ENCODE measurements at places on chromosomes 4 and X.

- no peak for DNase-seq
Measured at GRCh38 chrX:124862301-124862700, 457.4 kb upstream of the TEX13C start.

DNA sequence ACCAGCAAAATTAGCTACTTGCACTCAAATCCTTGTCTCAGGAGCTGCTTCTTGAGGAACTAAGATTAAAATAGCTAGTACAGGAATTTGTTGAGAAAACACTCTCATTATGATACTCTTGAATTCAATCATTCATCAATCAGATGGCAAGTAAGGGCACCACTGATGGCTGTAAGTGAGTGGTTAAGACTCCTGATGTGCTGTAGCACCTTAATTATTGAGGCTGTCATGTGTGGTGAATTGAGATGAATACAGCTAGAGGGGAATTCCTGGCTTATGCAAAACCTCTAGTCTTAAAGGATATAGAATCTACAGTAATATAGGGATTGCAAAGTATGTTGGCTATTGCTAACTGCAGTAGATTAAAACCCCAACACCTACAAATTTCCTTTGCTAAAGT lies 509.1 kb downstream of the IQCM start:
- DNase-seq: no peak

- DNase-seq: no peak
Measured at GRCh38 chrX:130884627-130885026, 18.4 kb downstream of the ENOX2 start.

- DNase-seq: no peak
Measured at GRCh38 chr4:132281733-132282132, 867.4 kb upstream of the PCDH10 start.

DNA sequence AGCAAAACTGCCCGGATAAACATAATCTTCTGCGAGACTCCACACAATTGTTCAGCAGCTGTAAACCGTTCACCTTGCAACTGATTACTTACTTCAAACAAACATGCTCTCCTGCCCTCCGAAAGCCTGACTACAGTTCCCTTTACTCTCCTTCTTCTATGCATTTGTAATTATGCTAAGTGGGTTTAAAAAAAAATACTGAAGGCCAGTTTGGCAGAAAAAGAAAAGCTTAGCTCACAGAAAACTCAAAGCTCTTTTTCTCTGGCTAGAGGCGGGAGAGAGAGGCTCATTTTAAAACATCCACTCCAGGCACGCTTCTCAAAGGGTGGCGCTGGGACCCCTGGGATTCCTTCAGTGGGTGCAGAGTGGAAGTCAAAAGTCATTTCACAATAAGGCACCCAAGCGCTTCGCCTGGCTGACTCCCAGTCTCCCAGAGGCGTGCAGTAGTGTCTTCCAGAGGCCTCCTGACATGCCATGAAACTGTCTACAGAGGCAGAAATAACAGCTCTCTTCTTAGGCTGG lies 1.9 kb downstream of the DHRSX start:
- no peak for DNase-seq

- DNase-seq: no peak
Measured at GRCh38 chr4:2127609-2128332, 68.6 kb downstream of the NAT8L start.

GRCh38 chr4:57064120-57064519 lies 46.1 kb downstream of the IGFBP7 start:
- no peak for DNase-seq

GRCh38 chr4:125703443-125703842 lies 388.7 kb downstream of the FAT4 start:
- no peak for DNase-seq

GRCh38 chrX:18294893-18295292 lies 59.6 kb downstream of the SCML2 start:
- no peak for DNase-seq

- no peak for DNase-seq
Measured at GRCh38 chrX:356385-357034, 30.2 kb downstream of the PPP2R3B start.

Measured in activated CD8-positive, alpha-beta memory T cell treated with anti-CD3 and anti-CD28 coated beads for 24 hours (primary cell).